ENCODE measurements at places on chromosomes 5 and 9.

- DNase-seq = no peak
These were observed 15.3 kb downstream of the MATR3 start for GRCh38 chr5:139308797-139309196.

GRCh38 chr5:82151662-82152061 lies 126.5 kb downstream of the RPS23 start:
- no peak for DNase-seq

DNA sequence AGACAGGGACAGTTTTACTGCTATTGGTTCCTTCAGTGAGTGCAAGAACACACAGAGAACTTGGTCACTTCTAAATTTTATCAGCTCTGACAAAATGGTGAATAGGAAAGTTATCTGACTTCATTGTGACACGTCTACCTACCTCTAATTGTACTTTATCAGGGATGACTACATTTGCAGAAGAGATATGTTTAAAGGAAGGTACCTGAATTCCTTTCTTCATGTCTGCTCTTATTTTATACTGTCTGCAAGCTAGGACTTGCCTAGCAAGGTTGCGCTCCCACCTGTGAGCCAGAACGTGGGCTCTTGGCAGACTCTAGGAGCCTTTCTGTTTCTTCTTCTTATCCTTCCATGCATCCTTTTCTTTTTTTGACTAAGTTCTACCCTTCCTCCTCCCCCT lies 1.6 kb downstream of the SLC27A6 start:
- DNase-seq = no peak

DNA sequence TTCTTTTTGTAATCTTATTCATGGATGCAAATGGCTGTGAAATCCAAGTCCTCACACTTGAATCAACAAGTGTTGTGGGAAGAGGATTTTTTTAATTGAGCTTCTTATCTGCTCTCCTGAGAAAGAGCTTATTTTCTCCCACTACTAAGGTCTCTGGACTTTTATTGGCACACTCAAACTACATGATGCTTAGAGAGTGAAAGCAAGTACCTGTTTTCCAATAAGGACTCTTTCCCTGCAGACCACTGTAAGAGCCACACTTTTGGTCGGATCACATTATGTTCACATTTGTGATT lies 546.4 kb upstream of the ARRDC3 start:
- DNase-seq = no peak

GRCh38 chr5:144198386-144198785 lies 27.7 kb downstream of the KCTD16 start:
- no peak for DNase-seq

All from GM12891 (cell line).